ENCODE measurements at places on chromosomes 6 and 20.
A peak's percentile ranks its signal among the peaks of the same experiment; 100 is the strongest.

DNA sequence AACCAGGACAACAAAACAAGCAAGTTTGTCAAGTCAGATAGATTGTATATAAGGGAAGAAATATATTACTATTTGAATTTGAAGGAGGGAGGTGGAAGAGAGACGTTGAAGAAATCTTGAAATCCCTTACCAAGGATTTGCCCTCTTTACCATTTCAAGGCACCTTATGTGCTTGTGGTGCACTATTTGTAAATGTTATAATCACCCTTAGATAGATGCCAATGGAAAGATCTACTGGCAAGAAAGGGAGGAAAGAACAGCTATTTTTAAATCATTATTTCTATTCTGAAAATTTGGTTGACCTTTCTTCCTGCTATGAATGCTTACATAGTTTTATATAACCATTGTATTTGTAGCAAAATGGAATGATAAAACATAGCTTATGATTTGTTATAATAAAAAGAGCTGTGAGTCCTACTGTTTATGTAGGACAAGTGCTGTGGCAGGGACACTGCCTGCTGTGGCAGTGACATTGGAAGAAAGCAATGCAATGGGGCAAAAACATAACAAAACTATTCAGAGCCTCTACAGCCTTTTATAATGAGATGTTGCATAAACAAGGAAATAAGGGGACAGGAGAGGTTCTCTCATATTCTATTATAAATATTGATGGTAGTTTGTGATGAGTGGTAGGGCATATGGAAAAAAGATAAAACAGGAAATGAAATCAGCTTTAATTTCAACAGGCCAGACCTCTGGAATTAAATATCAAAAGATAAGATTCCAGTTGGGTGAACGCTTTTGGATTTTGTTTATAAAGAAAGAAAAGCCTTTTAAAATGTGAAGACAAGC lies 1145.2 kb upstream of the GJE1 start:
- no peak for DNase-seq

DNA sequence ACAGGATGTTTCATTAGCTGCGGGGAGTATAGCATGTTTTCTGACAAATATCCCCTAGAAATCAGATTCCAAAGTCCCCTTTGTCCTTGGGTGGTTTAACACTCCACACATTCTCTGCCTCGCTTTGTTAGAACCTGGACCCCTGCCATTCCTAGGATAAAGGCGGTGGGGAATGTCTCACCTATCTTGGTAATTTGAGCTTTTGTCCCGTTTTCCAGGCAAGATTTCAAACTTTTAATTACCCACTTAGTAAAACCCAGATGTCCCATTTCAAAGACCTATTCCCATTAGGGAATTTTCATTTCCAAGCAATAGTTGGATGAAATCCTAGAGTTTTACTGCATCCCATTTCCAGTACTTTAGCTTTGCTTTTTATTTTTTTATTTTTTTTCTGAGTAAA lies 501.0 kb upstream of the MAP3K7 start:
- DNase-seq = no peak

GRCh38 chr6:38150681-38151296 lies 331.3 kb downstream of the ZFAND3 start:
- DNase-seq = no peak

DNA sequence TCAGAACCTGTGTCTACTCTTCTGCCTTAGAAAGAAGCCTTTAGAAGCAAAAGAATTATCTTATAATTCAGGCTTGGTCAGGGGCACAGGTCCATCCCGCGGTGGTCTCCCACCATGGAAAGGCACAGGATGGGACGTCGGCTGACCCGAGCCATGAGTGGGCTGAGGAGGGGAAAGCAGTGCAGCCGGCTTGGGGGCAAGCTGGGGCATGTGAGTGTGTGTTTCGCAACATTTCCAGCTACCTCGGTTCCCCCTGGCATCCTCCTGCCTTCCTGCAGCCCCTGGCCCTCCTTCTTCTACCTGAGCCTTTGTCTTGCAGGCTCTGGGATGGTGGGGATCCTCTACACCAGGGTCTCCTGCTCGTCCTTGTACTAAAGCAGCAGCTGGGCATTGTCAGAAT lies 29.1 kb upstream of the FOXC1 start:
- no peak for DNase-seq

DNA sequence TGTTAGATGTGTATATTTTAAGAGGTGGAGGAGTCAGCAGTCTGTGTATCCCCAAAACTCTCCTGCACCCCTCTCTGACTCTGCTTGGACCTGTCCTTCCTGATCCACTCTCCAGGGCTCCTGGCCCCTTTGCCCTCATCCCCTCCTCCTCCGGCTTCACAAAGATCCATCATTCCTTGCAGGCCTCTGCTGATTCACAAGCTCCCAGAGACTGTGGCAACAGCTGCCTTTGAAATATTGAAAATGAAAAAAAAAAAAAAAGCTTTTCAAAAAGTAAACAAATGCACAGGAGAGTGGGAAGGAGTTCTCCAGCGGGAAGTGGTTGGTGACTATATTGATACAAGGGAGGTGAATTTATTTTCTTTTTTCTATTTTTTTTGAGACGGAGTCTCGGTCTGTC lies 330.2 kb upstream of the SULF2 start:
- no peak for DNase-seq

DNA sequence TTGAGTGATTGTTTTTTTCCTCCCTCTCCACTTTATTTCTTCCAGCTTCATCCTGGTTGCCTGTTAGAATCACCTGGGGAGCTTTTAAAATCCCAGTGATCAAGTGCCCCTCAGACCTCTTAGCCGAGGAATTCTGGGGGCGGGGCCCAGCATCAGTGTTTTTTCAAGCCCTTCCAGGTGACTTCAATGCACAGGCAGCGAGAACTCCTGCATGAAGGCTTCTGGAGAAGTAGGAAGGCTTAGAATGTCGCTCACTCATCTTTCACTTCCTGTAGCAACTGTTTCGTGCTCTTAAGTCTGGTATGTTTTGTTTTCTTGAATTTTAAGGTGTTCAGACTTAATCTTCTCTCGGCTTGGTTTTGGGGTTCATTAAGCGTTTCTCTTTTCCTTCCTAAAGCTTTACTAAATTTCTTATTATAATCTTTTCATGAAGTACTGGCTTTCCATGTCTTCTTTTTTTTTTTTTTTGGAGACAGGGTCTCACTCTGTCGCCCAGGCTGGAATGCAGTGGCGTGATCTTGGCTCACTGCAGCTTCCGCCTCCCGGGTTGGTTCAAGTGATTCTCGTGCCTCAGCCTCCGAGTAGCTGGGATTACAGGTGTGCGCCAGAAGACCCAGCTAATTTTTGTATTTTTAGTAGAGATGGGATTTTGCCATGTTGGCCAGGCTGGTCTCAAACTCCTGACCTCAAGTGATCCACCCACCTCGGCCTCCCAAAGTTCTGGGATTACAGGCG lies 30.9 kb upstream of the TULP1 start:
- no peak for DNase-seq

DNA sequence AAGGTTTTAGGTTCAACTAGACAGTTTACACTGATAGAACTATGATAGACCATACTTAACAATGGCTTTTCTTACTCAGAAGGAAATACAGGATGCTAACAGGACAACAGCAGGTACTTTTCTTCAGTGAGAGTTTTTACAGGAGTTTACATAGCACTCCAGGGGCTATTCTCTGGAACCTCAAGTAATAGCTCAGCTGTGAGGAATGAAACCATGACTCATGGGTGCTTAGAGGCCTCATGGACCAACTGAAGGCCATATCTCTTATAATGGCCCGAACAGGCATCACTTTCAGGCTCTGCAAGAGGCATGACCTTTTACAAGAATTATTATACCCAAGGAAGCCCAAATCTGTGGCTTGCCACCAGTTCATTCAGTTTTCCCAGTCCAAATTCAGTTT lies 31.8 kb downstream of the TREML1 start:
- peak; percentile 4 for DNase-seq

DNA sequence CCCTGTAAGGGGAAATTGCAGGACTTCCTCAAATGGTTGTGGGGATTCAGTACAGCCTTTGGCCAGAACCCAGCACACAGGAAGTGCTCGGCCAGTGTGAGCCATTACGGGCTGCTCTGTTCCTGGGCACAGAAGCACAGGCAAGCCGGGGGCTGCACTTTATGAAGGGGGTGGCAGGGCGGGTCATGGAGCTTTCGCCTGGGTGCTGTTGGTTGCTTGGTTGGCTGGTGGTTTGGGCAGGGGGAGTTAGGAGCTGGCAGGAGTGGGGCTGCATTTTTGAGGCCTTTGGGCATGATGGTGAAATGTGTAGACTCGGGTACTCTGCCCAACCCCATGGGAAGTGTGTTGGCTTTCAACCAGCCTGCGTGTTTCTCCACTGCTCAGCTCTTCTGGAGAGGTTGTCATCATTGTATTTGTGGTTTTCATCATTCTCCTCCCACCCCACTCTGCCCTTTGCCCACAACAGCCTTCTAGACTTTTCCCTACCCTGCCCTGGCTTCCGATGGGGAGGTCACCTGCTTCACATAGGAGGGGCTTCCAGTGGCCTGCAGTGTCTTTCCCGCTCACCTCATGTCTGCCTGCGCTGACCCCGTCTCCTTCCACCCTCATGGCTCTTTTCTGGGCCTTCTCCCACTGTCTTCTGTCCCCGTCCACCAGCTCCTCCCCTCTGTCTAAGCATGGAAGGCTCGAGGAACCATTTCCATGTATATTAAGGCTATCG lies 16.1 kb upstream of the RBM38 start:
- no peak for DNase-seq

DNA sequence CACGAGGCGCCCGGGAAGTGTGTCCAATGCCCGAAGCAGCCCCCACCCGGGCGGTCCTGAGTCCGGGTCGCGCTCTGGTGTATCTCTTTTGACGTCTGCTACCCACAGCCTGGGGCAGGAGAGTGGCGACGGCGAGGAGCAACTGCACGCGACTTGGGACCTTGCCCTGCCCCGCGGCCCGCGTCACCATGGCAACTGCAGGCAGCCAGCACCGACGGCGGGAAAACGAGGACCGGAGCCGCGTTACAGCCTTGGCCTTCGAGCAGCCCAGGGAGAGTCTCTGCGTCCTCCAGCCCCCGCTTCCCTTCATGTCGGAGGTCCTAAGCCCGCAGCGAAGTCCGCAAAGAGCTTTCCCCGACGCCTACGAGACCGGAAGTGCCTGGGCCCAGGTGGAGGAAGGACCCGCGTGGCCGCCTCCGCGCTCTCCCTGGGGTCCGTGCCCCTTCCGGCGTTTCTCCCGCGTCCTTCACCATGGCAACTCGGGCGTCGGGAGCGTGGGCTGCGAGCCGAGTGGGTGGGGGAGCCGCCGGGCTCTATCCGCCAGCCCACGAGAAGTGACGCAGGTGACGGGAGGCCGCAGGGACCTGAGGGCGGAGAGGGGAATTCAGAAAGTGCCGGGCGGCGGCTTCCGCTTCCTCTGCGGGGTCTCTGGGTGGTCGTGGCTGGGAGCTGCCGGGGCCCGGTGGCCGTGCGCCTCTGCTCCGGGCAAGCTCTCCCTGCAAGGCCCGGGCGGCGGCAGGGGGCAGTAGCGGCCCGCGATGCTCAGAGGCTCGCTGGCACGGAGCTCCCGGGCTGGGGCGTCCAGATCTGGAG lies 88.6 kb upstream of the TGM3 start:
- DNase-seq = no peak

DNA sequence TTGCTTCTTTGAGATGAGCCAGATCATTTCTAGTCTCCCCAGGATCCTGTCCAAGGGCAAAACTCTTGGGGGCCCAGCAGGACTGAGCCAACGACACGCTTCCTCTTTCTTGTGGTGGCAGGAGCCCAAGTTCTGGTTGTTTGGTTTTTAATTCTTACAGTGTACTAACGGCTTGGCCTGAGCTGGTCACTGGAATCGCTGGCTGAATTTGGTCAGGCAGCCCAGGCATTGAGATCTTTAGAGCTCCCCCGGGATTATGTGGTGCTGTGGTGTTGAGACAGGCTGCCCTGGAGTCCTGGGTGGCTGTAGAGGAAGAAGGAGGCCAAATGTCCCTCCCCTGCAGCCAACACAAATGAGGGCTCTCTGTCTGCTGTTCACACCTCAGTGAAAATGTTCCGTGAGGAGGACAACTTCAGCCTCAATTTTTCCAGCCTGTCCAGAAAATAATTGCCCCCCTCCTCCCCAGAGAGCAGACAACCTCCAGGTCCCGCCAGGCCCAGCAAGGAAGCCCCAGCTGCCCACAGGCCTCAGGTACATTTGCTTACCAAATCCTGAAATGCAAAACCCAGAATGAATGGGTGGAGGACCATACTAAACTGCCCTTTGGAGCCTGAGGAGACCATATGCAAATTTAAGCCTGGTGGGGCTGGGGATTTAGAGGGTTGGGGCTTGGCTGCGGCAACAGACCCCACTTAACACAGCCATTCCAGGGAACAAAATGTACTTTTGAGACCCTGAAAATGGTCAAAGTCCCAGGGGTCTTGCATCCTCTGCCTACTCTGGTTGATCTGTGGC lies 23.6 kb downstream of the BNIP5 start:
- DNase-seq = no peak

DNA sequence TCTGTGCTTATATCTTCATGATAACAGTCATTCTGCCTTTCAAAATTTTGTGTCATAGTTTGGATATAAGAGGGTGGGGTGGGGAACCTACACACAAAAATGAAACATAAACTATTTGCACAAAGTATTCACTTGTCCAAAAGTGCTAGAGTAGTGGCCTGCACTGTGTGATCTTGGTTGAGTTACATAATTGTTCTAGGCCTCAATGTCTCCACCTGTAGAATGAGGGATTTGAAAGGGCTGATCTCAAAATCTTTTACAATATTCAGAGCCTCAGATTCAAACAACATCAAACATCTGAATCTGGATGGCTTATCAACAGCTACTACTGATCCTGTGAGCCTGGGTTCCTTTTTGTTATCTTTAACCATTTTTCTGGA lies 64.3 kb upstream of the TMEM30A start:
- DNase-seq = no peak

GRCh38 chr6:93784794-93785693 lies 365.7 kb upstream of the EPHA7 start:
- no peak for DNase-seq

Data from AG04449 (cell line).